ENCODE measurements at places on chromosomes 6 and 20.

DNA sequence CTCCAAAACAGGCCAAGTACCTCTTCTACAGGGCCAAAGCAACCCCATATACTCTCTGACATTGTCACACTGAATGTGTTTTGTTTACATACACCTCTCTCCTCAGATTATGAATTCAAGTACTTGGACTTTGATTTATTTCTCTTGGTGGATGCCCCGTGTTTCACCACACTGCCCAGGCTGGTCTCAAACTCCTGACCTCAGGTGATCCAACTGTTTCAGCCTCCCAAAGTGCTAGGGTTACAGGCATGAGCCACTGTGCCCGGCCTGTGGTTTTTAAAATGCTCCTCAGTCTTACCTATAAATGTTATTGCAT, 16.1 kb downstream of the CSNK2A1 start:
- DNase-seq: no peak

DNA sequence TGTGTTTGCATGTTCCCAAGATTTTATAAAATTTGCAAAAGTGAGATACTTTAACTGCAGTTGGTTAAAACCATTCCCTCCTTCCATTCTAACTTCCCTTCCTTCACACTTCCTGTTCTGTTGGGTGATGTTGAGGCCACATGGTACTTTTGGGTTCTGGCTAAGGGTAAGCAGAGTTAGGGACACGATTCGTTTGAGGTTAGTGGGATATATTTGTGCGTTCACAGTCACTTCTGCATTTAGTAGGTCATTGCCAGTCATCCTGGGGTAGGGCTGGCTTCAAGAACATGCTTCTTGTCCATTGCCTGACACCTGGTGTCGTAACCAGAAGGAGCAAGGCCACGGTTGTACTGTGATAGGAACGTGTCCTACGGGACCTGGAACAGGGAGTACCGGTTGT, 340.1 kb downstream of the ZFAND3 start:
- no peak for DNase-seq

DNA sequence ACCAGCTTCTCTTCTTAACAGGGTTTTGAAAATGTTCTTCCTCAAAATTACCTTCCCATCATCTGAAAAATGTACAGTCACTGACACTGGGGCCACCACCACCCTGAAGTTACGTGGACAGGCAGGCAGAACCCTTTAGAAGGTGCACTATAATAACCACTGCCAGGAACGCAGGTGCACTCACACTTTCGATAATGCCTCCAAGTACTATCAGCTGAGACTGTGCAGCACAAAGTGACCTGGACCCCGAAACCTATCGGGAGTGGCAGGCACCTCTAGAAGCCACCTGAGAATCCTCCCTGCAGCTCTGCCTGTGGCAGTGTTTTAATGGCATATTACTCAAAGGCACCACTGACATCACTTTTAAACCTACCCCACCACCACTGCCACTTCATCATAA, 66.4 kb downstream of the TRERF1 start:
- DNase-seq: no peak

DNA sequence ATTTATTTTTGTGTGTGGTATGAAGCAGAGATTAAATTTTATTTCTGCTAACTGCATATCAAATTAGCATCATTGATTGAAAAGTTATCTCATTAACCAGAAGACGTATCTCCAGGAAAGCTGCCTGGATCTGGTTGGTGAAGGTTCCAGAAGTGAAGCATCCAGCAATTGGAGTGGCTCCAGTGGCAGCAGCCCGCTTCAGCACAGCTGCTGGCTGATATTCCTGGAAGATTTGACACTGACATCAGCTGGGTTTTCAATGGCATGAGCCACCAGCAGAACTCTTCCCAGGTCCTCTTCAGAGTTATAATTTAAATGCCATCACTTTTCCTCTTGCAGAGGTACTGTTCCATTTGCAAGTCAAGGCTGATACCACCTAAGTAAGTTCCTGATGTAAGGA, 363.5 kb downstream of the BCKDHB start:
- DNase-seq: no peak

- no peak for DNase-seq
Measured at GRCh38 chr20:44247586-44248409, 690 bp downstream of the GDAP1L1 start.

DNA sequence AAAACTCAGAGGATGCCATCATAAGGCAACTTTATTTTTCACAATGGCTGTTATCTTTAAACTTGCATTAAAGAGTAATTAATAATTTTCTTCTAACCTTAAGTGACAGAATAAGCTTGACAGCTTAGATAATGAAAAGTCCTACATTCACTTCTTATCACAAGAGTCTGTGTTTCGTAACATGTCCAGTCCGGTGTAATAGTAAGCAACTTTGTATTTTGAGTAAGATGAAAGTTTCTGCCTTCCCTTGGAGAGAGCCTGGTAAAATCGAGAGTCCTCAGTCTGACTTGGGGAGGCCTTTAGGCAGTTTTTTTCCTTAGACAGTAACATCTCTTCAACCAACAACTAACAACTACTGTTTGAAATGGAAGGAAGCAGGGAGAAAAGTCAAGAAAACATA, 195.6 kb downstream of the GRM1 start:
- no peak for DNase-seq

Measured in T-helper 2 cell (primary cell).